CD4-positive, alpha-beta T cell (primary cell): ENCODE measurements at places on chromosomes 16 and 17.
A peak's percentile ranks its signal among the peaks of the same experiment; 100 is the strongest.

DNA sequence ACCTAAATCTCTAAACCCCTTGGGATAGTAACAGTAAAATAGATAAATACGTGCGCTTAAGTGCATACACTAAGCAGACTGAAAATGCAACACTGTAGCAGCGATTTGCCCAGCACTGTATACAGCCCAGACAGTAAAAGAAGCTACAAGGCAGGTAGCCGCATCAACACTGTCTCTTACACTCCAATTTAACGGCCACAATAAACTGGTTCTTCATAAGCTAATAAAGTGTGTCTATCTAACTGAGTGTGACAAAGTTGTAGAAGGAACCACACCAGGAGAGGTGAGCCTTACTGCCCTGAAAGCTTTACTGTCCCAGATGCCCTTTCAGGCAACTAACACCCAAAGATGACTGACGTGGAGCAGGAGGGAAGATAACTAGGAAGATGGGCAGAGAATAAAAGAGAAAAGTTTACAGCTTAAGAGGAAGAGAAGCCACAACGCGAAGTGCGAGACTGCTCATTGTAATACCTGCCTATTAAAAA lies 847 bp downstream of the ZDHHC7 start:
- H3K27ac ChIP-seq: no peak overlapping the region
- H3K27me3 ChIP-seq: no peaks in the 10 kb centered on the region
- H3K36me3 ChIP-seq: peaks cover 8% of the 10 kb centered on the region
- peak overlapping the region; percentile 98 for H3K4me3 ChIP-seq
- peaks cover 36% of the 10 kb centered on the region for H3K4me1 ChIP-seq
- no peak for DNase-seq

DNA sequence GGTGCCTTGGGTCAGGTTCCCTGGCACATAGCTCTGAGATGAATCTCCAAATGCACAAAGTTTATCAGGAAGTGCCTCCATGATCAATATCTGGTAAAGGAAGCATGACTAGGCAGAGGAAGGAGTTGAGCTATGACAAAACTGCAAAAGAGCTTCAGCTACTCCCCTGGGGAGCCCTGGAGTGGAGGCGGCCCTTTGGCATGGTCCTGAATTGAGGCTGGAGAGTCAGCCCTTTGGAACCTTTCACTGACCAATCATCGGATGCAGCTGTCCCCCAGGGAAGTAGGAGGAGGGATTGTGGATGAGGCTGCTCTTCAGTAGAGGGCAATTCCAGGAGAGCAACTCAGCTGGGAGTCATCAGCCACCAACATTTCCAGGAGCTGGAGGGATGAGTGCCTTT lies 46.1 kb upstream of the NLRP1 start:
- no peak overlapping the region for H3K4me3 ChIP-seq
- H3K27ac ChIP-seq: no peak overlapping the region
- no peaks in the 10 kb centered on the region for H3K4me1 ChIP-seq
- H3K27me3 ChIP-seq: peaks cover 11% of the 10 kb centered on the region
- no peak for DNase-seq

DNA sequence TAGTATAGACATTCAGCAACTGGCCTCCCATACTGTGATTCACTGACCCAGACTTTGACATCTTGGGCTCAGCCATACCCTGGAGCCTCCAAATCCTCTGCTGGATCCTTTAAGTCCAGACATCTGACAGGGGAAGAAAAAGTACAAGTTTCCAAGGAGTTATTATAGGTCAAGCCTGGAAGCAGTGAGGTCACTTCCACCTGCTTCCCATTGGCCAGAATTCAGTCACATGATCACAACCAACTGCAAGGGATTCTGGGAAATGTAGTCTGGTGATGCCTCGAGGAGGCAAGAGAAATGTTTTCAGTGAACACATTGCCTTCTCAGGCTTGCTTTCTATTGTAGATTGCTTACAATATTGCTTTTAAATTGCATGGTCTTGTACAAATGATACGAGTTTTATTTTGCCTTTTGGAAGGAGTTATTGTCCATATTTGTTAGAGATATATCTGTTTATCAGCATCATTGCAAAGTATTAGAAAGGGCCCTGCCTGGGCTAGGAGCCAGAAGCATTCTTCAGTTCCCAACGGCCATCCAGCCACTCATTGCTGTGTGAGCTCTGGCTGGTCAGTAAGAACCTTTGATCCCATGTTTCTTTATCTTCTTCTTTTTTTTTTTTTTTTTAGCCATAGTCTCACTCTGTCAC lies 696.9 kb downstream of the WWOX start:
- H3K27me3 ChIP-seq: no peaks in the 10 kb centered on the region
- no peak overlapping the region for H3K4me3 ChIP-seq

DNA sequence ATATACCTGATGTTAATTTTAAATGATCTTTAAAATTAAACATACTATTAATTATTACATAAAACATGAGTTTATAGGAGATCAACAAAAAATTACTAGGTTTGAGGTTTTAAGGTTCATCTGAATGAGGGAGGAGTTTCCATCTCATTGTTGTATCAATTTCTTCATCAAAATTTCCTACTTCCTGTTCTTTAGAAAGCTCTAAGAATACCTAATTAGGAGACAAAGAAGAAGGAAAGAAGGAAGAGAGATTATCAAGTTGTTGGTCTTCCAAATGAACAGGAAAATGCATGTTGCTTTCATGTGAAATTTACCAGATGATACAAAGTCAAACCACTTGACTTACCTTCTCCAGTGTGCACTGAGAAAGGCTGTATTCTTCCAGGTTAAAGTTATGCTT lies 18.1 kb upstream of the ABCA9 start:
- H3K4me3 ChIP-seq: no peak overlapping the region
- no peaks in the 10 kb centered on the region for H3K4me1 ChIP-seq
- no peak overlapping the region for H3K27ac ChIP-seq
- H3K36me3 ChIP-seq: no peaks in the 10 kb centered on the region

DNA sequence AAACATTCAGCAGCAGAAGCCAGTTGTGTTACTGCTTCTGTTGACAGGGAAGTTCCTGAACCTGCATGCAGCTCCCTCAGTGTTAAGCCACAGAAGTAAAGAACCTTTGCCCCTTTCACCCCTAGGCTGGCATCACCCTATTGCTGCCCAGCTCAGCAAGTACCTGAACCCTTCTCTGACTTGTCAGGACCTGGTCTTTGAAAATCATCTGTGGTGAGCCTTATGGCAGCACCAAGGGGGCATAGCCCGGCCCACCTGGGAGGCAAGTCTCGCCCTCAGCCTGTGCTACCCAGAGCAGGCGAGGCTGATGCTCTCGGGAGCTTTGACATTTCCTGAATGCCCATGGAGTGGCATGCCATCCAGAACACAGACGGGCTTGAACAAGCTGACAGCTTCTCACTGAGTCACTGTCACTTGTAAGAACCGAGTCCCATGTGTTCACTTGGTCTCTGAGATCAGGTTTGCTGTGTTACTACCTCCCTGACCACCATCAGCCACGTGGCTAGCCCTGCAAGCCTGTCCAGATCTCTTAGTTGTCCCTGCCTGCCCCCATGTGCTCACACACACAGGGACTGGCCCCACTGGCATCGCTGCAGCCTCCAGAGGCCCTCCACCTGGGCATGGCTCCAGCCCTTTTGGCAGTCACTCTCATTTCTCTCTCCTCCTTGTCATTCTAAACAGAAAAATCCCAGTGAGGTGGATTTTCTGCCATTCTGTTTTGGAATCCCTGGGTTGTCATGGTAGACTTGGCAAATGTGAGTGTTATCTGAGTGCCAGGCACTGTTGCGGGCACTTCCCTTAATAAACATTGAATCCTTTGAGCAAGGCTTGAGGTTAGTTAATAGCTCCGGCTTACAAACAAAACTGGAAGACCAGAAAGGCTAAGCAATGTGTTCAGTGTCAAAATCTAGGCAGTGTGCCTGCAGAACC lies 2.9 kb upstream of the CARMIL2 start:
- H3K4me1 ChIP-seq: peaks cover 31% of the 10 kb centered on the region
- DNase-seq: no peak
- no peak overlapping the region for H3K27ac ChIP-seq
- H3K27me3 ChIP-seq: no peaks in the 10 kb centered on the region

DNA sequence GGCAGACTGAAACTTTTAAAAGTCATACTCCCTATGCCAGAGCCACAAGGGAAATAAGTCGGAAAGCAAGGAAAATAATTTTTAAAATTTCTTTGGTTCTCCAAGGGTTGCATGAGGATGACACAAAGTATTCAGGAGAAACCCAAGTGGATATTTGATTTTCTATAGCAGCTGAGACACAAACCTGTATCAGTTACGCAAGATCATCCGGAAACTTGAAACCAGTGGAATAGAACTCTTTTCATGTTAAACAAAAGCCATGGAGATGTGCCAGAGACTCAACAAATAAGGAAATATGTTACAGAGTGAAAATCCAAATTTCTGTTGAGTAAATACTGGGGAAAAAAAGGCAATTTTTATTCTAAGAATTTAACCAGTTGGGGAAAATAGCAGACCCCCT lies 294.7 kb downstream of the KIF2B start:
- DNase-seq: no peak
- H3K4me3 ChIP-seq: no peak overlapping the region
- no peaks in the 10 kb centered on the region for H3K36me3 ChIP-seq
- no peak overlapping the region for H3K27ac ChIP-seq
- H3K27me3 ChIP-seq: no peaks in the 10 kb centered on the region
- no peaks in the 10 kb centered on the region for H3K4me1 ChIP-seq

DNA sequence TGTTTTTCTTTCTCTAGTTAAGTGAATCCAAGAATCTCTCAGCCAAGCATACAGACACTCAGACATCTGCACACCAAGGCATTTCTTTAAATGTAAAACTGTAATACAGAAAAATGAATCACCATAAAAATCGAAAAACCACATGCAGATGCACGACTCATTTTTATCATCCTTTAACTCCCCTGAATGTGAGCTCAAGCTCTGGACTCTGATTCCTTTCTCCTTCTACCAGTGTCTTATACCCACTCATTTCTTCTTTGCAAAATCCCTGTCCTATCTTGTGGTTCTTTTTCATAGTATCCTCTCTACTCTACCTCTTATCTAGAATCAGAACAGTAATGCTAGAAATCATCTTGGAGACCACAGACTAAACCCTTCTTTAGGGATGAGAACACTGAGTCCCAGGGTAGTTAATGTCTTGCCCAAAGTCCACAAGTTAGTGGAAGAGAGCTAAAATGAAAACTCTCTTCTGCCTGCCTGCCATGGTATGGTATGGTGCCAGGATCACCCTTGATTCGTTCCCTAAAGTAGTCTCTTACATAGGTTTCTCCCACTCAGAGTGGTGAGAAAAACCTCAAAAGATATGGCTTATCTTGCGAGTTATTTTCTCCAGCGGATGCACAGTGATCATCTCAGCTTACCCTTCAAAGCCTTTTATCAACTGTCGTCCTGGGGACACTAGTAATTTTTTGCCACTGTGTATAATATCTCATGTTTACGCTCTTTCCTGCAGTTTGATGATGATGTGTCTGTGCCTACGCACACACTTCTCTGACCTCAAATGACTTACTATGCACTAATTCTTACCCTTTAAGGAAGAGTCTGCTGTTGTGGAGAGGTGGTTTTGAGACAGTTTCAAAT lies 30.2 kb downstream of the BRD7 start:
- peaks cover 43% of the 10 kb centered on the region for H3K4me1 ChIP-seq
- H3K4me3 ChIP-seq: no peak overlapping the region
- DNase-seq: no peak
- no peaks in the 10 kb centered on the region for H3K27me3 ChIP-seq
- no peak overlapping the region for H3K27ac ChIP-seq

GRCh38 chr16:77885571-77886295 lies 97.4 kb downstream of the VAT1L start:
- H3K4me3 ChIP-seq: no peak overlapping the region
- no peak for DNase-seq
- H3K27ac ChIP-seq: no peak overlapping the region
- H3K36me3 ChIP-seq: no peaks in the 10 kb centered on the region

GRCh38 chr17:60229188-60229802 lies 79.5 kb downstream of the CA4 start:
- no peaks in the 10 kb centered on the region for H3K27me3 ChIP-seq
- H3K27ac ChIP-seq: no peak overlapping the region
- H3K4me1 ChIP-seq: no peaks in the 10 kb centered on the region
- H3K36me3 ChIP-seq: peaks cover 15% of the 10 kb centered on the region
- H3K4me3 ChIP-seq: no peak overlapping the region

GRCh38 chr16:84860383-84860782 lies 40.6 kb downstream of the CRISPLD2 start:
- H3K27ac ChIP-seq: no peak overlapping the region
- H3K4me3 ChIP-seq: no peak overlapping the region
- H3K4me1 ChIP-seq: no peaks in the 10 kb centered on the region
- no peaks in the 10 kb centered on the region for H3K27me3 ChIP-seq
- H3K36me3 ChIP-seq: no peaks in the 10 kb centered on the region
- DNase-seq: no peak

DNA sequence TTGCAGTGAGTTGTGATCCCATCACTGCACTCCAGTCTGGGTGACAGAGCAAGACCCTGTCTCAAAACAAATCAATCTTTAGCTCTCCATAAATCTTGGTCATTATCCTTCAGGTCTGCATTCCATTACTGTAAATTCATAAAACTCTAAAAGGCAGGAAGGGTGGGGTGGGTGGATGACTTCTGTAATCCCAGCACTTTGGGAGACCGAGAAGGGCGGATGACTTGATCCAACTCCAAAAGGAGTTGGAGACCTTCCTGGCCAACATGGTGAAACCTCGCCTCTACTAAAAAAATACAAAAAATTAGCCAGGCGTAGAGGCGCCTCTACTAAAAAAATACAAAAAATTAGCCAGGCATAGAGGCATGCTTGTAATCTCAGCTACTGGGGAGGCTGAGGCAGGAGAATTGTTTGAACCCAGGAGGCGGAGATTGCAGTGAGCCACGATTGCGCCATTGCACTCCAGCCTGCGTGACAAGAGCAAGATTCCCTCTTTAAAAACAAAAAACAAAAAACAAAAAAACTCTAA lies 2.2 kb upstream of the UBE2Z start:
- peaks cover 30% of the 10 kb centered on the region for H3K4me1 ChIP-seq
- H3K27ac ChIP-seq: no peak overlapping the region
- DNase-seq: no peak
- H3K27me3 ChIP-seq: no peaks in the 10 kb centered on the region
- H3K4me3 ChIP-seq: no peak overlapping the region

GRCh38 chr17:73319766-73320165 lies 8.0 kb upstream of the CDC42EP4 start:
- no peak overlapping the region for H3K27ac ChIP-seq
- H3K36me3 ChIP-seq: no peaks in the 10 kb centered on the region
- H3K4me1 ChIP-seq: no peaks in the 10 kb centered on the region
- no peak overlapping the region for H3K4me3 ChIP-seq
- H3K27me3 ChIP-seq: no peaks in the 10 kb centered on the region

- H3K4me3 ChIP-seq: peak overlapping the region; percentile 9
- no peak overlapping the region for H3K27ac ChIP-seq
Measured at GRCh38 chr16:79380995-79381602, 219.4 kb downstream of the MAF start.
